ENCODE measurements at places on chromosomes 16 and 17. TPM values are rescaled to one million over a fixed set of nuclear protein-coding genes. Genes with fewer than 3 reads are reported as not detected.

DNA sequence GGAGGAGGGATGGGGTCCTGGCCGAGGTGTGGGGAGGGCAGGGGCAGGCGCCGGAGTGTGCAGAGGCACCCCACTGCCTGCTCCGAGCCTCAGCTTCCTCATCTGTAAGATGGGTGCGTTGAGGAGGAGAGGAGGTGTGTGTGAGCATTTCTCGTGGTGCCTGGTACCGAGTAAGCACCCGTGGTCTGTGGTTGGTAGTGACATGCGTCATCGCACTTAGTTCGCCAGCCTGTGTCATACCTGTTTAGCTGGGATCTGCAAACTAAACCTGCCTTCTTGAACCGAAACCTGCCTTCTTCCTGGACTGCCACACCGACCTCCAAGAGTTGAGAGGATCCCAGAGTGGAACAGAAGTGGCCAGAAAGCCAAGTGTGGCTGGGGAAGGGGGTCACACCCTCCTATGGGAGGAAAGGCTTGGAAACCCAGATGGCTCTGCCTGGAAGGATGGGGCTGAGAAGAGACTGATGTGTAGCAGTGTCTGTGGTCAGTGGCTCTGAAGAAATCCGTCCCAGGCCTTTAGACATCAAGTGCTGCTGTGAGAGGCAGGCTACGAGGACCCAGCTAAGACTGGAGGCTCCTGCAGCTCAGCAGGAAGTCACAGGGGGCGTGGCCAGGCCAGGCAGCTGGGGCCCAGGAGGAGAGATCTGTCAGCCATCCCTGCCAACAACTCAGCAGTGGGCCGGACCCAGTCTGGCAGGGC is 162.6 kb upstream of the PLCG2 start:
- no peak for DNase-seq

GRCh38 chr17:64777415-64778239 is 115.5 kb upstream of the SMURF2 start:
- DNase-seq = no peak

DNA sequence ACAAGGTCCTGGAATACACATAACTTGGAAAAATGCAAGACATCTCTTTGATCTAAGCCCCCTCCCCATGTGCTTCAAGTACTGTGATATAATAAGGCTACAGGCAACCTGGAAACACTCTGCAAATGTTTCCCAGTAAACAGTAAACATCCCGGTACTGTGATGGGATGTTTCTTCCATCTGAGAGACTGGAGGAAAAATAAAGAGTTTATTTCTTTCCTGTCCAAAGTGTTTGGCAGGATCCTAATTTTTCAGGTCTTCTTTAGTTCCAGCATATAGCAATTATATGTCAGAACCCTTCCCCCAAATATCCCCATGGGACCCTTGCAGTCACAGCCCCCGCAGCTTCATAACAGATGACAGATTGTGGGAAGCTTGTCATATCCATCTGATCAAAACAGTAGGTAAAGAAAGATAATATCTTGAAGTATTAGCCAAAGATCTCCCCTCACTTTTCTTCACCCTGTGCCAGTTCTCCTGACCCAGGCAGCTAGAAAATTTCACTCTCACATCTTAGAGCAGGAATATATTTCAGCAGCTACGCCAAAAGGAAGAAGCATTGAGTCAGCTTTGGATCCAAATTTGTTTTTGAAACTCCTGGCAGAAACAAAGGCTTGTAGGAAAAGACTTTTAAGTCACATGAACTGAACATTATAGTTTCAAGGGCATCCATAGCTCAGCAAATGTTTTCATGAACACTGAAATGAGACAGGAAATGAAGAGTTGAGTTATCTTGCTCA is 141.3 kb downstream of the HS3ST3A1 start:
- no peak for DNase-seq

DNA sequence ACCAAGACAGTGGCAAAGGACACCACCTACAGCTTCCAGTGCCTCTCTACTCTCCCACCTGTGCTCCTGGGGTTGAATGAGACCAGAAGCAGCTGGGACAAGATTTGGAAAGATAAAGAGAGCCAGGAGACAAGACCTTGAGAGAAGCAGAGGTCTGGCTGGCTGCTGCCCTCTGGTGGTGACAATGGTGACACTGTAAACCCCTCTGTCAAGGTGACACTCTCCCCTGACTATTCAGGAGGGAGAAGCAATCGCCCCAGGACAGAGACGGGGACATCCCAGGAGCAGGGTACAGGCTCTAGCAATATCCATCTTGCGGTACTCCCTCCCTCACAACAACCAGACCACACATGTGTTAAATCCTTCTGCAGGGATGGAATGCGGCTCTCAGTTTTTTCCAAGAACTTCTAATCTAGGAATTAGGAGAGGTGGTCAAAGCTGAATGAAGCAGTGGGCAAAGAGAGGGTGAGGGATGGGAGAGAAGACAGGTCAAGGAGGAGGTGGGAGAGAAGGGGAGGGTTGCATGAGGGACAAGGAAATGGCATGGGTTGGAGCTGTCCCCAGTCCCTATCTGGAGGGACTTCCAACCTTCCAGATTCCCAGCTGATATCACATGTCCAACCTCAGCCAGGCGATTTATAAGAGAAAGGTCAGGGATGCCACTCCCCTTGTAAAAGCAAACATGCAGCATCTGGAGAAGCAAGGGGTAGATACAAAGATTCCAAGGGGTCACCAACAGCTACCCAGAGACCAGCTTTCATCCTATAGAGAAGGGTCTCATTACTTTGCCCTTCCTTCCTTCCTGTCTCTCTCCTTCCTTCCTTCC is 2.9 kb downstream of the PHOSPHO1 start:
- DNase-seq = no peak

- DNase-seq = no peak
These were observed 160.0 kb upstream of the TNRC6C start for GRCh38 chr17:77798481-77798880.

DNA sequence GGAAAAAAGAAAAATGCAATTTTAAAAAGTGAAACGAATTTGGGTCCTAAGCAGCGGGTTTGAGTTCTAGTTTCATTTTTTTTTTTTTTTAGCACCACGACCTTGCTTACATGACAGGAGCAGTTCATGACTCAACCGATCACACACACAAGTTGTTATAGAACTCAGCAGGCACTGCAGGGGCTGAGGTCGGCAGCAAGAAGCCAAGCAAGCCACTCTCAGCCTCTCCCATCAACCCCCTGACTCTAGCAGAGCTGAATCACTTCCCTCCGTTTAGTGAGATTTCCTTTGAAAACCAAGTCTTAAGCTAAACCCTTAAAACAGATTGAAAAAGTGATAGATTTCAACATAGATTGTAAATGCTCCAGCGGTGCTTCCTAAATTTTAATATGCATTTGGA is 520.8 kb downstream of the HAPSTR1 start:
- no peak for DNase-seq

DNA sequence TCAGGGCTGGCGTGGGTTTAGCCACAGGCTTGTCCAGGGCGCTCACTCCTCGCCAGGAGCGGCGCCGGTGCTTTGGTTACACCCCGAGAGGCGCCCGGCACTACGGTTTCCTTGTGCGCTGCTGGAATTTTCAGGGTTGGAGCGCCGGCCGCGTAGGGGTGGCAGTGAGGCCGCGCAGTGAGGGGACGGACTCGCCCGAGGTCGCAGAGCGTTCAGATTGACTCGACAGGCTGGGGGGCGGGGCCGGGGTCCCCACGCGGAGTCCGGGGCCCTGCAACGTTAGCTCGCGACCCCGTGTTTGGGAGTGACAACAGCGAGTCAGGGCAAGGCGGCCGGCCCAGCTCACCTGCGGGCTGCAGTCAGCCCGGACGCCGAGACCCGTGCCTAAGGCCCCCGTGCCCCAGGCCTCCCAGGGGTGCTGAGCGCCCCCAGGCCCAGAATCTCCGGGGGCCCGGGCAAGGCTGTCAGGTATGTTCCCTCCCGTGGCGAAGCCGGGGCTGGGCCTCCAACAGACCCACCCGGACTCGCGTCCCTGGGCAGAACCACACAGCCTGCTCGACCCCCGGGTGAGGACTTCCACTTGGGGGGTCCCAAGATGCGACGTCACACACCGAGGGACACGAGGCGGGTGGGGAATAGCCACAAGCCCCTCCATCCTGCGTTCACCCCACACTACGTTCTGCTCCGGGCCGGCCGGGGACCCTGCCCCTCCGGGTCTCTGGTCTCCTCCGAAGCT is 1.3 kb upstream of the ACTG1 start:
- DNase-seq = no peak

DNA sequence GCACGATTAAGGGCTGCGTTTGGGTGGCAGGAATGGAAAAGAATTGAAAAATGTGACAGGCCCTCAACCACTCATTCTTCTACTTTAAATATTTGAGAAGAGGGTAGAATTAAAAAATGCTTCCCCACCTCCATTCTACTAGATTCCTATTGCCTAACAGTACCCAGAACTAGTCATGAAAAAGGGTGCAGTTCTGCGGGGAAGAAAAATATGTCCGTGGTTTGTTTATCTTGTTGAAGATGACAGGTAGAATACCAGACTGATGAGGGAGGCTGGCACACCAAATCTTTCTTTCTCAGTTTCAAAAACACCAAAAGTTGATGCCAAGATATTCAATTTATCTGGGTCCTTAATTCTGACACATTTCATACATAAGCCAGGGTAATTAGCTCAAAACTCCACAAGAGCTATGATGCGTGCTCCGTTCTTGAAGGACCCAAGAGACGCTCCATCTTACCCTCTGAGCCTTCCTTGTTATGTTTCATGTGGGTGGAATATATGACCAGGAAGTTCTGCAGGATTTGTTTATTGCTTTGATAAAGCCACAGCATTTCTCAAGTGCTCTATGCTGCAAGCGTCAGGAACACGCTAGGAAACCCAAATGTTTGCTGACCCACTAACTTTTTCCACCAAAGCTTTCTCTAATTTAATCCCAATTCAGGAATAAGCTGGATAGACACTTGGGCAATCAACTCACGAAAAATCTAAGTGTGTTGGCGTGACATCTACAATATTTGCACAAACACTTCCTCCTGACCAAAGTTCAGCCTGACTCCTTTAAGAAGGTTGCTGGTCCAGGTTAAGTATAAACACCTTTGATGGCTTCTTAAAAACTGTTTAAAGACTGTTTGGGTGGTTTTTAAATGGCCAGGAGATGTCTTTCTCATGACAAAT is 20.6 kb upstream of the GAN start:
- DNase-seq = no peak

GRCh38 chr16:23843143-23843542 is 7.4 kb downstream of the PRKCB start:
- DNase-seq = no peak

GRCh38 chr16:72740347-72740746 is 307.6 kb downstream of the ZFHX3 start:
- no peak for DNase-seq

DNA sequence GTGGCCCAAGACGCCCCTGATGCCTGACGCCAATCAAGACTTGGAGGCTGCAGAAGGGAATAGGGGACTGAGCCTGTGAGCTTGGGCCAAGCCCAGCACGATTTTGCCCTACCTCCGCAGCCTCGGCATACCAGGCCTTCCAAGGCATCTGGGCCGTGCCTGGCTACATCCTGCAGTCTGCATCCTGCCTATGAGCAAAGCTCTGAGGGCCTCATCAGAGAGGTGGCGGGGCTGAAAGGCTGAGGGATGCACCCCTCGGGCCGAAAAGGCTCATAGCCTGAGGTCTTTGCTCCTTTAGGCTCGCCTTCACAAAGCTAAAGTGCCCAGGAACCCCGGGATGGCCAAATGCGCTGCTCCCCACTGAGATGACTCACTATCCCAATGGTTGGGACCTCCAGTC is 2.5 kb downstream of the SEZ6 start:
- no peak for DNase-seq

GRCh38 chr16:56198006-56198754 is 6.9 kb downstream of the GNAO1 start:
- DNase-seq = no peak

DNA sequence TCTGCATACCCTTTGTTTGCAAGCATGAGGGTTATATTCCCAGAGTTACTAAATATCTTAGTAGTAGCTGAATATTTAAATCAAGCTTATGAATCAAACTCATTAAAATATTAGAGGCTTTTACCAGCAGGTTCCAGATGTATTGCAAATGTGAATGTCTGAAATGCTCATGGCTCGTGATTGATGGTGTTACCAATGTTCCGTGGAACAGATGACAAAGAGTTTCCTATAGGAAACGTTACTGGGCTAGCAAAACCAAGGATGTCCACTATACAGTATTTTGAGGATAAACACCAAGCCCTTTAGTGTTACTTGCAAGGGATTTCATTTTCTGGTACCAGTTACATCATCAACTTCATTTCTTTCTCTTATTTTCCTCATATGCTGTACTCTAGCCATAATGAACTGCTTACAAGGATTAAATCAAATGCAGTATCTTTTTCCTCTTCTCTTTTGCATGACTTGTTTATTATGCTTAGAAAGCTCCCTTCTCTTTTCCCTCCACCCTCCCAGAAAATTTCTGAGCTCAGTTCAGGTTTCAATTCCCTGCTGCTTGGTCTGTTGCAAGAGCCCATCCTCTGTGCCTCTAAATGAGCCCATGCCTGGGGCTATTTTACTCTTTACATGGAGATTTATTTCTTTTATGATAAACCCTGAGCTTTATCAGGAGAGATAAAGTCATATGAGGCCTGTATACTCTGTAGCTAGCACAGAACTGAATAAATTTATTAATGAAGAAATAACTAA is 1537.1 kb upstream of the GOT2 start:
- no peak for DNase-seq

DNA sequence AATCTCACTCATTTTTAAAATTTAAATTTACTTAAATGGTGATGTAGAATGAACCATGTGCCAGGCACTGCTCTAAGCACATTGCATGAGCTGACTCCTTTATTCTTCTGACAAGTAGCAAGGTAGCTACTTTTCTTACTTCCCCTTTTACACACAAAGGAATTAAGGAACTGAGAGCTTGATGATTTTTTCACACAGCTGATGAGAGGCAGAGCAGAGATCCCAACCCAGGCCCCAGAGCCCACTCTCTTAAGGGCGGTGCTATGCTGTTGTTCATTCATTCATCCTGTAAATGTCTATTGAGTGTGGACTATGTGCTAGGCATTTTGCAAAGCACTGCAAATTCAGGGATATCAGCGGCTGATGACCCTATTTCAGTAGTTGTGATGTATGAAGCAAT is 17.9 kb downstream of the SEC14L5 start:
- DNase-seq = no peak

Gene CTCF
- polyA plus RNA-seq = 77.8 TPM

Gene MAPK8IP3
- polyA plus RNA-seq = 52.5 TPM

Gene PRSS36
- 0.73 TPM for polyA plus RNA-seq

Gene DOC2B
- polyA plus RNA-seq = 70.4 TPM

Gene AIPL1
- polyA plus RNA-seq = 0.04 TPM

Gene TVP23A
- polyA plus RNA-seq = 7.9 TPM

Gene OR1F1
- polyA plus RNA-seq = not detected

Gene MYH1
- not detected for polyA plus RNA-seq

Gene COX10
- polyA plus RNA-seq = 17.7 TPM

Measured in left renal pelvis (tissue), 4 donors.